Activated CD4-positive, alpha-beta memory T cell treated with anti-CD3 and anti-CD28 coated beads, Interleukin-2, amount 10 ng/mL, durations not matched to agents 7 days and 5 days (primary cell): ENCODE measurements at places on chromosomes 11 and 22. TPM values are rescaled to one million over a fixed set of nuclear protein-coding genes. Genes with fewer than 3 reads are reported as not detected.

GRCh38 chr22:29299136-29299900 lies 7.1 kb upstream of the GAS2L1 start:
- peaks cover 55% of the 10 kb centered on the region for H3K36me3 ChIP-seq
- H3K4me1 ChIP-seq = peaks cover 4% of the 10 kb centered on the region
- DNase-seq = no peak

DNA sequence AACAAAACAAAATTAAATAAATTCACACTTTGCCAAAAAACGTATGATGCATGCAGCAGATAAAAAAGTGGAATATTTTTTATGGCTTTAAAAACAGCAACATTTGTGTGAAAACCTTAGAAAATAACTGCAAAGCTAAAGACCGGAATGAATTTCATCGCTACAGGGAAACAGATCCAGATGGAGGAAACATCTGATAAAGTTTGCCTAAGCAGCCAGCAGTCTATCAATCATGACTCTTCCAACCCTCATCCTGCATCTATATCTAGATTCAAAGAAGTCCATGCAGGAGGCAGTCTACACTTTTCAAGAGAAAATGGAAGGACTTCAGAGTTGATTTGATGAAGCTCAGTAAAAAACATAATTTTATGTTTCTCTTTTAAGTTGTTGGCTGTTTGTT lies 126.8 kb downstream of the SWAP70 start:
- H3K36me3 ChIP-seq = no peaks in the 10 kb centered on the region
- no peak overlapping the region for H3K4me3 ChIP-seq
- peaks cover 4% of the 10 kb centered on the region for H3K4me1 ChIP-seq
- no peaks in the 10 kb centered on the region for H3K27me3 ChIP-seq
- no peak for DNase-seq

The SERHL2 gene
- 0.81 TPM for total RNA-seq

- H3K27me3 ChIP-seq = no peaks in the 10 kb centered on the region
- no peak for DNase-seq
- H3K36me3 ChIP-seq = no peaks in the 10 kb centered on the region
- H3K4me1 ChIP-seq = no peaks in the 10 kb centered on the region
- H3K27ac ChIP-seq = no peak overlapping the region
Measured at GRCh38 chr11:116352881-116353280, 419.9 kb downstream of the BUD13 start.

The SEC14L6 gene
- total RNA-seq = not detected

DNA sequence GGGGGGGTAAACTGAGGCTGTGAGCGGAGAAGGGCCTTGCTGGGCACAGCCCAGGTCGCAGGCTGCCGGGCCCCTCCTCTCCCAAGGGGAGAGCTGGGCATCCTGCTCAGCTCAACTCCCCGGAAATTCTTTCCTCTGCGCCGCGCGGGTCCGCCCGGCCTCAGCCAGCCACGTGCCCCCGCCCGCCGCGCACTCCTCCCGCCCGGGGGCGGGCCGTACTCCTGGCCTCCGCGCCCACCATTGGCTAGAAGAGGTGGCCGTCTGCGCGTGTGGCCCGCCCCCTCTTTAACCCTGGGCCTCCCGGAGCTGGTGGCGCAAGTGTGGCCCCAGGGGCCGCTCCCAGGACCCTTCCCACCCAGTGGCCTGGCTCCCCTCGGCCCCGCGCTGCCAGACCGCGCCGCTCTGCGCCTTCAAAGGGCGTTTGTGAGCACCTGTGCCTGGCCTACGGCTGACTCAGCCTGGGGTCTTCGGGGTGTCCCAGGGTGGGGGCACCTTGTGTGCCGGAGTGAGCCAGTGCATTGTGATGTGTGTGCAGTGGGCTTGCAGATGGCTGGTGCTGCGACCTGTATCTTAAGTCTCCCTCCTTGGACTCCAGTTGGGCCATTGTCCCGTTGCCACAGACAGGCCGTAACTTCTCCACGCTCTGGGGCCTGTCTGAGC lies 2.0 kb downstream of the MRGPRF start:
- no peaks in the 10 kb centered on the region for H3K36me3 ChIP-seq
- peaks cover 3% of the 10 kb centered on the region for H3K4me1 ChIP-seq
- H3K27ac ChIP-seq = no peak overlapping the region
- peaks cover 23% of the 10 kb centered on the region for H3K27me3 ChIP-seq

DNA sequence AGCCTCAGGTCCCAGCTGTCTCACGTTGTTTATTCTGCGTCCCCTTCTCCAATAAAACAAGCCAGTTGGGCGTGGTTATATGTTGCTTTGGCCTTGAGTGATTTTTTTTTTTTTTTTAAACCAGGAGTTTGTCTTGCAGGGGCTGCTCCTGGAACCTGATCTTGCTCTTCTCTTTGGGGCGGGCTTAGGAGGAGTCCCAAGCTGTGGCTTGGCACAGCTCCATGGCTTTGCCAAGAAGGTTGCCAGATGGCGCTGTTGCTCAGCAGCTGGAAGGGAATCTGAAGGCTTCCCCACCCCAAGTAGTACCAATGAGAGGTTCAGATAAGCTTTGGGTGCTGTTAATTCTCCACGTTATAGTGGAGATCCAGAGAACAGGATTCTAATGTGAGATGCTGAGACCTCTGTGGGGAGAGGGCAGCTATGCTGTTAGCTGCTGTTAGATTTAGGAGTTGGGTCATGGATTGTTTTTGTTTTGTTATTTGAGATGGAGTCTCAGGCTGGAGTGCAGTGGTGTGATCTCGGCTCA lies 2.0 kb upstream of the FERMT3 start:
- peaks cover 52% of the 10 kb centered on the region for H3K4me1 ChIP-seq
- peaks cover 85% of the 10 kb centered on the region for H3K36me3 ChIP-seq
- H3K4me3 ChIP-seq = peak overlapping the region; percentile 48
- peak overlapping the region; percentile 81 for H3K27ac ChIP-seq

- peaks cover 12% of the 10 kb centered on the region for H3K4me1 ChIP-seq
- H3K36me3 ChIP-seq = no peaks in the 10 kb centered on the region
- no peak for DNase-seq
Measured at GRCh38 chr11:76918941-76919386, 58.2 kb downstream of the ACER3 start.

The TRMT2A gene
- 75.2 TPM for total RNA-seq

- peaks cover 4% of the 10 kb centered on the region for H3K4me1 ChIP-seq
- no peak overlapping the region for H3K4me3 ChIP-seq
- no peaks in the 10 kb centered on the region for H3K27me3 ChIP-seq
- DNase-seq = peak; percentile 74
Measured at GRCh38 chr11:16820324-16821092, 82.1 kb downstream of the C11orf58 start.

The OR51B5 gene
- total RNA-seq = not detected
